Testis (tissue), 5 donors: ENCODE measurements at places on chromosomes 2 and 18.
A peak's percentile ranks its signal among the peaks of the same experiment; 100 is the strongest.

GRCh38 chr2:233953087-233953801 lies 36.1 kb downstream of the TRPM8 start:
- no peak for DNase-seq

DNA sequence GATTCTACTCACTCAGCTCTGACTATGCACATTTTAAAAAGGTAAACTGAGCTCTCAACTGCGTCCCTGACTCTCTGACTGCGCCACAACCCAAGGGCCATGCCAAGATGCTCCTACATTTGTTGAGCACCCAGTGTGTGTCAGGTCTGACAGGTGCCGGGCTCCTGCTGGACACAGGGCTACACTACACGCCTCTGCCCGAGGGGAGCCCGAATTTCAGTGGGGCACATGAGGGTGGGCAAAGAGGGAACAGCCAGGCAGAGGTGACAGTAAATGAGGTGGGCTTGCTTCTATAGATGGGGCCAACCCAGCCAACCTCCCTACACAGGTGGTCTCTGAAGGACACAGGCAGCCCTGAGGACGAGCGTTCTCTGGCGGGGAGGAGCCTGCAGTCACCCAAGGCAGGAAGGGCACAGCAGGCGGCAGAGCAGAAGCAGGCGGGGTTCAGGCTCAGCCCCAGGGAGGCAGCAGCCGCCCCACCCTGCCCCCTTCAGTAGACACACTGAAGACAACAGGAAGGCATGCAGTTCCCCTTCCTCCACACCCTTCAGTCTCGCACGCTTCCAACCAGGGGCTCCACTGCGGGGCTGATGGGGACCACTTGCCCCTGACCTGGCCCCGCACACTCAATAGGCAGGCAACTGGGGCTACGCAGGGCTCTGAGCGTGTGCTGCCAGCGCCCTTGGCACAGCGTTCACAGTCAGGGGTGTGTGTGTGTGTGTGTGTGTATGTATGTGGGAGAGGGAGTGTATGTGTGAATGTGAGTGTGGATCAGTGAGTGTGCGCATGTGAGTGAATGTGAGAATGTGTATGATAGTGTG lies 98.4 kb downstream of the UXS1 start:
- no peak for DNase-seq

GRCh38 chr2:55718165-55719008 lies 24.7 kb upstream of the PNPT1 start:
- DNase-seq: peak; percentile 79

- DNase-seq: no peak
Observed at GRCh38 chr18:27843783-27844777, 332.9 kb downstream of the CDH2 start.

DNA sequence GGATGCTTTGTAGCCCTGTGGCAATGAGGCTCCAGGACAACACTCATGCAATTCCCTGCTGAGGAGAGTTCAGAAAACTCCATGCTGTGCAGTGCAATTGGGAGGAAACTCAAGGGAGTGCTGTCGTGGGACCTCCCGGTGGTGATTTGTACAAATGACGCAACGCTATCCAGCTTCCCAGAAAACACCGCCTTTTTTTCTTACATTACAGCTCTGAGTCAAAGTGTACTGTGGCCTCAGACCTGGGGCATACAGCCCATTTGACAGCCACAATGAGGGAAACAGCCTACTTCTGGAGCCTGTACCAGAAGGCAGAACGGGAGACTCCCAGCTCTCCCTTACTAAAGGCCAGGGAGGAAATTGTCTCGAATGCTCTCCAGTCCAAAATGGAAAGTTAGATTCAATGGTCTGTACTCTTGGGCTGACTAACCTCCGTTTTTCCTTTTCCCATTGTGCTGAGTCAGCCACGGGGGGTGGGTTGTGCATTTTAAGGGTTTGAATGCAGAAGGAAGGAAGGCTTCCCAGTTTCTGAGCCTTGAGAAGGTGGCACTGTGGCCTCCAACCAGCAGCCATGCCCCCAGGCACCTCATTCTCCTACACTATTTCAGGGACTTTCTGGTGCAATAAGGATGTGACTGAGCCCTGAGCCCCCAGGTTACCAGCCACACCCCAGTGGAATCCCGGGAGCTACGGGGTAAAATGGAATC lies 16.4 kb upstream of the CYP1B1 start:
- DNase-seq: peak; percentile 74

- no peak for DNase-seq
Observed at GRCh38 chr2:119315241-119315925, 51.3 kb downstream of the C2orf76 start.

DNA sequence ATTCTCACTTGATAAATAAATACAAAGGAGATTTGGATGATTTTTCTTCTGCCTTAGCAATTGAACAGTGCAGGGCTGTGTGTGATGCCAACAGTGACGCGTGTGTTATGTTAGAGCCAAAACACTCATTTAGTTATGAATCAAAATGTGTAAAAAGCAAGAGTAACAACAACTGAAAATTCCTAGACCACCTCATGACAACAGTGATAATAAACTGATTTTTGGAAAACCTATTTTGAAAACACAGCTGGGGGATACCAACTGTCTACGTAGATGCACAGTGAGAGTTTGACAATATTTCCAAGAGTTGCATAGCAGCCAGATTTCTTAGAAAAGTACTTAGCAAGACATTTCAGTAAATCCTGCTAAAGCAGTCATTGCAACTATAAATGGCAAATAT lies 323.9 kb downstream of the GALR1 start:
- no peak for DNase-seq

GRCh38 chr18:46711444-46711863 lies 45.4 kb downstream of the ST8SIA5 start:
- DNase-seq: no peak

- peak; percentile 38 for DNase-seq
Observed at GRCh38 chr2:136183097-136183496, 65.1 kb upstream of the CXCR4 start.

GRCh38 chr2:69010437-69011194 lies 2.4 kb upstream of the ANTXR1 start:
- no peak for DNase-seq

- no peak for DNase-seq
Observed at GRCh38 chr2:226898897-226899296, 63.0 kb downstream of the RHBDD1 start.

DNA sequence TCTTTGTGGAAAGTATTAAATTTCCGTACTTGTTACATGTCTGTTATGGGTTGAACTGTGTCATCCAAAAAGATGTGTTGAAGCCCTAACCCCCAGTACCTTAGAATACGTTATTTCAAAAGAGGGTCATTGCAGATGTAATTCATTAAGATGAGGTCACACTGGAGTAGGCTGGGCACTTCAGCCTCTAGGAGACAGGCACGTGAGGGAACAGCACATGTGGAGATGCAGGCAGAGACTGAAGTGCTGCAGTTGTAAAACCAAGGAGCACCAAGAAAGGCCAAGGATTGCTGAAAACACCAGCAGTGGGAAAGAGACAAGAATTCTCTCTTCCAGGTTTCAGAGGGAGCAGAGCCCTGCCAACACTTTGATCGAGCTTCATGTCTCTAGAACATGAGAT lies 4.6 kb upstream of the RHBDD1 start:
- no peak for DNase-seq

DNA sequence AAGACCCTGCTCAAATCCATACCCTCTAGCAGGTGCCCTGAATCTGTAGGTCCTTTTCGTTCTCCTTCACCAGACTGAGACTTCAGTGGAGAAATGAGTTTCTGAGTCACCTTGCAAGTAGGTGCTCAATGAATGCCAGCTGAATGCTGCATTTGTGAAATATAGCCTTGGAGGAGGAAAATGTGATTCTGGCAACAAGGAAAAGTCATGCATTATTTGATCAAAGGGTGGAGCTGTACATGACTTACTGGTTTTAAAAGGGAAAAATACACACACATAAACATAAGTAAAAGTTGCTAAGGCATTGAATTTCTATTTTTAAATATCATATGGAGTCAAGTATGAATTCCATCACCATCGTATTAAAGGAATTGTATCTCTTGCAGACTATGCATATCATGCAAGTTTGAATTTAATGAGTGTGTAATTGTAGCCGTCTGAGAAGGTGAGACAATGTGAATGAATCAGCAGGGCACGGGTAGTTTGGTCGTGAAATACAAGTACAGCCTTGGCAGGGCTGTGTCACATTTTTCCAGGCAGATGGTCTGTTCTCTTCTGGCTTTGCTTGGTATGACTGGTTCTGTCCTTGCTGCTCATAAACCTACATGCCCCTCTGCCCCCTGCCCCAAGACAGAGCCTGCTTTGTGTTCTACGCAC lies 160.8 kb downstream of the COL6A3 start:
- DNase-seq: no peak

DNA sequence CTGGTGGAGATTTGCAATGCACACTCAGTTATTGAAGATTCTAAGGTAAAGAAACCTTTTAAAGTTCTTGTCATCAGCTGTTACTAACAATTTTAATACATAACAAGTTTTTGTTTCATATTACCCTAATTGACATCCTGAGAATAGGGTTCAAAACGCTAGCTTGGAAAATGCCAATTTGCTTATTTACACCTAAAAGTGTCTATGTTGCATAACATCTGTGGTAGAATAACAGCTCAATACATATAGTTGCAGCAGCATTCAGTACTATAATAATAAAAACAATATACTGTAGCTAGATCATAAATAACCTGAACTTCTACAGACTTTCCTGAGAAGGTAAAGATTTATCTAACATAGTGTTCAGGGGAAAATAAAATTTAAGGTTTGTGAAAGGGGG lies 219.0 kb downstream of the OSR1 start:
- DNase-seq: no peak

DNA sequence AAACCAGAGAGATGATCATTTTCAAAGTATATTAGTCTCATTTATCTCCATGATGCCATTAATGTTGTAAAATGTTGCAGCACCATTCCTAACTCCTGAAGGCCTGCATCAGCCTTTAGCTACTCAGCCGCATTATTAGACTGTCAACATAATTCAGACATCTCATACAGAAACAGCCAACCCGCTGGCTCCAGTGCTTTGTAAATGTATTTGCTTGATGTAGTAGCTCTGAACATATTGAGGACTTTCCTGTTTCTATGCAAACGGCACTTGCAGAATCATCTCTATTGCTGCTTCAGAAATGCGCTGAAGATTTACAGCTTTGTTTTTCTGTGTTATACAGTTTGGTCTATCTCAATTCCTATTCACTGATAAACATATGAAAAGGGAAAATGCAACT lies 372.2 kb downstream of the DSEL start:
- no peak for DNase-seq

DNA sequence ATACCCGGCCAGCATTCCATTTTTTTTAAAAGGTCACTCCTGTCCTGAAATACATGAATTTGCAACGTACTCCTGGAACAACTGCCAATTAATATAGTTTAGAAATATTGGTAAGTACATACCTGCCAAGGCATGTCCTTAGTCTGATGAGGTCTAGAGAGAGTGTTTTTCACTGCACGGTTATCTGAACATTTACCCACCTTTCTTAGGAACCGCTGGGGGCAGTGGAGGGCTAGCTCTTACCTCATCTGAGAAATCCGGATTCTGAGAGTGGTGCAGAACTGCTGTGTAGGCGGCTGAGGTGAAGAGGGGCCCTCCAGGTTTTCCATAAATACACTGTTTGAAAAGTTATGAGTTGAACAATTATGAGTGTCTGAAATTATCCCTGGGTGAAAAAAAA lies 133.1 kb upstream of the CCDC195 start:
- DNase-seq: no peak

DNA sequence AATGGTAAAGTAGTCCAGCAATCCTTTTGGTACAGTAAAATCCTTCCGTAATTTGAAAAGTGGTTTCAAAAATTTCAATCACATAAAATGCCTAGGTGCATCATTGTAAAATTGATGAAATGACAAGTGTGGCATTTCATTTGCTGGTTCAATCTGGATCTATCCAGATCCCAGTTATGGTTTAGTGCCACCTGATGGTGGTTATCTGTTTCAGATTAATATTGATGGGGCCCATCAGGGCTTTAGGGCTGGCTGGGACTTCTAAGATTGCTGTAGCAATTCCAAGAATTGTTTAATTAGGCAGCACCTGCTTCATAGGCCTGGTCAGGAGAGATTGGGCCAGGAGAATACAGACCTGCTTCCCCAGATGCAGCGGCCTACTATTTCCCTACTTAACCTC lies 55.5 kb upstream of the PIK3C3 start:
- DNase-seq: no peak

DNA sequence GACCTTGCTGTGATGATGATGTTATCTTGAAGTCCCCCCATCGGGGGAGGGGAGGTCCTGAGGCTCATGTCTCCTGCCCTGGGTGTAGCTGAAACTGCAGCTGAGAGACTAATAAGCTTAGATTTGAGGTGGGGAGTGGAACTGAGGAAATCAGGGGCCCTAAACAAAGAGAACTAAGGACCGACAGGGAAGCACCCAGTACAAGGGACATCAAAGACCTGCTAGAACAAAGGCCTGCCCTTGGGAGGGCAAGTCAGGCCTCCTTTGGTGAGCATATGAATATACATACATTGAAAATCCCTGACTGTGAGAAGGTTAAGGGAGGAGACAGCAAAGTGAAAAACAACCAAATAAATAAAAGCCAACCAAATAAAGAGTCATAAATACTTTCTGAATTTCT lies 1132.5 kb upstream of the CELF4 start:
- no peak for DNase-seq

DNA sequence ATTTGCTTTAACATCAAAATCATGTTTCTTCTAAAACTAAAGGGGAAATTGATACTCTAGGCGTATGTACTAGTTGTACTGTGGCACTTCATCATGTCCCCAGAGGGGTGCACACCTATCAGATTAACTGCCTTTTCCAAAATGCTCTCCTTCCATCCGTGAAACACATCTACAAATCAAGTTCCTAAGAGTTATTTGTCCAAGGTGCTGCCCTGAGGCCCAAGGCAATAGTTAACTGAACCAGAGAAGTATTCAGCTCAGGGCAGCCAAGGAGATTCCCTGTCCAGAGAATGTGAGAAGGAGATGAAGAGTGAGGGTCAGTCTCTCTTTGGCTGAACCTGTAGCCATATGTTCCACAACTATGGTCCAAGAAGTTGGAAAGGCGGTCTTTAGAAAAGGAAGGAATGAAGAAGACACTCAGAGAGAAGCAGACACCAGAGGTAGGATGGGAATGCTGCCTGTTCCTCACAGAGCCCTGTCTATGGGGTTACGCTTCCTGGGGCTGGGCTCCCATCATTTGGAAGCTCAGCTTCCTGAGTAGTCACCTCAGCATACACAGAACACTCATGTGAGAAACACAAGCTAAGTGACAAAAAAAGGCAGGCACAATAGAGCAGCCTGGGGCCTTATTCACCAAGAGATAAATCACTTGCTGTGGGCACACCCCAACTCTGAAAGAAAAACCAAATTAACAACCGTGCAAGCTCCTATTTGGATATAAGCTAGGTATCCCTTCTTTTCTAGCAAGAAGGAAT lies 55.6 kb downstream of the ANKRD44 start:
- no peak for DNase-seq
